ENCODE measurements at places on chromosomes 13 and 19.

DNA sequence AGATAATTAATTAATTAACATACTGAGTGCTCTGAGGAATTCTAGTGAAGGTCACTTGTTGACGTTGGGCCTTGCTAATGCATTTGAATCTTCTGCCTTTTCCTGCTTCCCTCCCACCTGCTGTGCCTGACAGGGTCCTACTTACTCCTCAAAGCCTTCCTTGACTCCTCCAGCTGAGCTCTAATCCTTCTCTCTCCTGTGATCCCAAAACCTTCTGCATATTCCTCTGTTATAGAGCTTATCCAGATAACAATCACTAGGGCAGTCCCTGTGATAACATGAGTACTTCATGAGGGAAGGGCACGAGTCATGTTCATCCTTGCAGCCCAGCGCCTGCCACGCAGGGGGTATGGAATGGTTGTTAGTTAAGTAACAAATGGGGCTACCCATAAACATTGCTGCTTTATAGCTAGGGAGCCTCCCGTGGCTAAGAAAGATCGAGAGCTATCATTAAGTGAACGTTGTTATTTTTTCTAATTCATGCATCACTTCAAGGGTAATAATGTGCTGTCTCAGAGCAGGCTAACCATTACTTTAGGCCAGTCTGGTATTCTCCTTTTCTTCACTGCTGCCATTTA, 19.1 kb upstream of the SPATA13 start:
- no peak for DNase-seq

DNA sequence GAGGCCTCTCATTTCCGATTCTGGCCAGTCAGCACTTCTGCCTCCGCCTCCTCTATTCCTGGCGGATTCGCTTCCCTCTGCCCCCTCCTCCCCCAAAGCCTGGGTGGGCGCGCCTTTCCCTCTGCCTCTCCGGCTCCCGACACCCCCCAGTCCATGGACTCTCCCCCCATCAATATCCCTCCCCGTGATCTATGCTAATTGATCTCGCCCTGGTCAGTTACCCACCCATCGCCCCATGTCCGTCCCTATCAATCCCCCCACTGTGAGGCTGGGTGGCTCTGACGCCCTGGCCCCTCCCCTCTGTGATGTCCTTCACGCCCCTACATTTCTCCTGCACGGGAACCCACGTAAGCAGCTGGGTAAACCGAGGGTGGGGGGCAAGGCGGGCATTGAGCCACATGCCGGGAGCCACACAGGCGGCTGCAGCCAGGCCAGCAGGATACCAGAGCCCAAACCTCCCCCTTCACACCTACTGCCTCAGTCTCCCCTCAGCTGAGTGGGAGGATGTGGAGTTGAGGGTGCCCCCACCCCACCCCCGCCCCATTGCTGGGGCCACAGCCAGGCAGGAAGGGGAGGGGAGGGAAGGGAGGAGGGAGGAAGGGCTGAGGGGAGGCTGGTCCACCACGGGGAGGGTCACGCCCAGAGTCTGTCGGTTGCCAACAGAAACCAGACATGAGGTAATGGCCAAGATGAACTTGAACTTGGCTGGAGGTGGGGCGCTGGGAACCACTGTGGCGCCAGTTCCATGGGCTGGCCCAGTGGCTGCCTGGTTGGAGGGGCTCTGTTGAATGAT, 21.0 kb downstream of the SMIM24 start:
- DNase-seq: no peak

DNA sequence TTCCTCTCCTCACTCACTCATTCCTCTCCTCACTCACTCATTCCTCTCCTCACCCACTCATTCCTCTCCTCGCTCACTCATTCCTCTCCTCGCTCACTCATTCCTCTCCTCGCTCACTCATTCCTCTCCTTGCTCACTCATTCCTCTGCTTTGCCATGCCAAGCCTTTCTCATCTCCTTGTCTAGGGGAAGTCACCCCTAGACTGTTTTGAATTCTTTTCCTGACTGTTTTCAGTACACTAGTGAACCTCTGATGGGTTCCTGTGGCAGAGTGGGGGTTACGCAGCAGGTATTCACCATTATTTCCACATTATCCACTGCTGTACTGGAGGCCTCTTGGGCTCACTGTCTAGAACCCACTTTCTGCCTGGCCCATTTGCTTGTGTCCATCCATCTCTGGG, 1.2 kb downstream of the CYP4F8 start:
- no peak for DNase-seq

- DNase-seq: no peak
These were observed 384 bp downstream of the TRAPPC2B start for GRCh38 chr19:57363688-57364181.

DNA sequence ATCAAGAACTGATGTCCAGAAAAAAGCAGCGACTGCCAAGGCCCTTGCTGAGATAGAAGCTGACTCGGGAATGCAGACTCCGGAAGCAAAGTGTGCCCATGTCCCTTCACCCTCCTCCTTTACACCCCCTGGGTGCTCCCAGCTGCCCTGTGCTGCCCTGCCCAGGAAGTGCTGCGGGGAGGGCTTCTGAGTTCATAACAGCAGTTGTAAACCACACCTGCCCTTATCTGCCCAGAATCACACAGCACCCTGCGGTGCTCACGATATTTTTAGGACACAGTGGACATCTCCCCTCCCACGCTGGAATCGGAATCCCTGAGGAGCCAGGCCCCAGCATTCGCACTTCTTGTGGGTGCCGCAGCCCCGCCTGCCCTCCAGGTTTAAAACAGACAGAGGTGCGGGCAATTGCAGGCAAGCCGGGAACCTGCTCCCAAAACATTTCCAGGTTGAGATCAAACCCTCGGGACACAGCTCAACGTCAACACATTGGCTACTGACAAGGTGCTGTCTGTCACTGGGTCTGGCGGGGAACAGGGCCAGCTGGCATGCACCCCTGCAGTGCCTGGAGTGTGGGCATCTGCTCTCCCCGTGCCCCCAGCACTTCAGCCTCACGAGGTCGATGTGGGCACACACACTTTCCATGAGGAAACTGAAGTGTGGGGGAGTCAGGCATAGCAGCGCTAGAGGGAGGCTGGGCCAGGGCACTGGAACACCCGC, 36.8 kb downstream of the RAB20 start:
- DNase-seq: no peak

- DNase-seq: no peak
These were observed 1556.2 kb downstream of the SLITRK5 start for GRCh38 chr13:89227356-89227755.

DNA sequence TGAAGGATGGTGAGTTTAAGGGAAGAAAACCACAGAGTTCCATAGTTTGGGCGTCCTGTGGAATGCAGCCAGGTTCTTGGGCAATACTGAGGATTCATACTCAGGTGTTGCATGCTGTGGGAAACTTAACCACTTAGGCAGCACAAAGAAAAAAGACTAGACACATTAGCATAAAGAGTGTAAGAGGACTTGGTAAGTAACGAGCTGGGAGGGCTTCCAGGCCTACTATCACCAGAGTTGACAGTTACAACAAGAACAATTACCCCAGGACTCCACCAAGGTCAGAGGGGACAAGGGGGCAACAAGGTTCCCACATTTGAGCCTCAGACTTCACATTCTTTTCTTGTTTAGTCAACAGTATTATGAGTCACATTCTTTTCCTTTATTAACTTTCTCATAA, 33.2 kb downstream of the KCTD12 start:
- no peak for DNase-seq

DNA sequence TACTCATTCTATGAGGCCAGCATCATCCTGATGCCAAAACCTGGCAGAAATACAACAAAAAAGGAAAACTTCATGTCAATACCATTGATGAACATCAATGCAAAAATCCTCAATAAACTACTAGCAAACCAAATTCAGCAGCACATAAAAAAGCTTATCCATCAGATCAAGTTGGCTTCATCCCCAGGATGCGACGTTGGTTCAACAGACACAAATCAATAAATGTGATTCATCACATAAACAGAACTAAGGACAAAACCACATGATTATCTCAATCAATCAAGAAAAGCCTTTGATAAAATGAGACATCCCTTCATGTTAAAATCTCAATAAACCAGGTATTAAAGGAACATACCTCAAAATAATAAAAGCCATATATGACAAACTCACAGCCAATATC, 134.3 kb downstream of the UGGT2 start:
- DNase-seq: no peak

- DNase-seq: no peak
These were observed 62.4 kb downstream of the AKAP11 start for GRCh38 chr13:42334329-42334706.

- no peak for DNase-seq
These were observed 180.6 kb downstream of the KDM4B start for GRCh38 chr19:5149508-5149907.

DNA sequence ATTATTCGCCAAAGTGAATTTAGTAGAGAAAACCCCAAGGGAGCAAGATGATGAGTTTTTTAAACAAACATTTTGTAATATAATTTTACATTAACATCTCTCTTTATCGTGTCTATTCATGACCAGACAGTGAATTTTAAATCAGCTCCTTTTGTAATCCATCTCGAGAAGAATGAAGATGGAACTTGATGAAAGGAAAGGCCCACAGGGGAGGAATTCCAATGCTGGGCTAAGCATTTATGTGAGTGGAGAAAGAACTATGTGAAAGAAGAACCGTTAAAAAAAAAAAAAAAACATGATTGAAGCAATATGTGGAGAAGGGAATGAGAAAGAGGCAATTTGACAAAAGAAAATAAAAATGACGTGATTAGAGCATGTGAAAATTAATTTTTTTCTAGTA, 170.6 kb downstream of the KCTD12 start:
- DNase-seq: no peak

- DNase-seq: no peak
These were observed 98.2 kb downstream of the ING1 start for GRCh38 chr13:110811771-110812120.

DNA sequence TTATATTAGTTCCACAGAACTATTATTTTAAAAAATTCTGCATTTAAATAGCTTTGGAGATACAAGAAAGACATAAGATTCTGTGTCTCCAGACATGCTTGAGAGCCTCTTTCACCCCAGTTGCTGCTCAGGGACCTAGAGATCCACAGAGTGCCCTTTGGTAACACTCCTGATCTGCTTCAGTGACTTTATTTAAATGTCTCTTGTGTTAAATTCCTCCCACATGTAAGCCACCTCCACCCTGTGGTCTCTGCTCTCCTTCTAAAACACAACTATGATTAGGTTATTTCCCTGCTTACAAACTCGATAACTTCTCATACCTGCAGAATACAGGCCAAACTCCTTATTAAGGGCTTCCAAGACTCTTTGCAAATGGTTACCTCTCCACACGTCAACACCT, 141.0 kb downstream of the RFC3 start:
- no peak for DNase-seq

DNA sequence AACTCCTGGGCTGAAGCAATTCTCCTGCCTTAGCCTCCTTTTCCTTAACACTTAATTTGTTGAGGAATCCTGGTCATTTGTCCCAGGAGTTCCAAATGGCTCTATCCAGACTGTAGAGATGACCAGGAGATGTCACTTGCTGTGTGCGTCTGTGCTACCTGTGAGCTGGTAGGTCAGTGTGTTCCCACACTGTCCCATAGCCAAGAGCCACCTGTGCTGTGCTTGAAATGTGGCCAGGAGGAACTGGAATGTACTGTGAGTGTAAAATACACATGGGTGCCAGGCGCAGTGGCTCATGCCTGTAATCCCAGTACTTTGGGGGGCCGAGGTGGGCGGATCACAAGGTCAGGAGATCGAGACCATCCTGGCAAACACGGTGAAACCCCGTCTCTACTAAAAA, 29.4 kb upstream of the KDM4B start:
- DNase-seq: no peak

- peak; percentile 52 for DNase-seq
These were observed 9.8 kb upstream of the GNA15 start for GRCh38 chr19:3125900-3126524.

DNA sequence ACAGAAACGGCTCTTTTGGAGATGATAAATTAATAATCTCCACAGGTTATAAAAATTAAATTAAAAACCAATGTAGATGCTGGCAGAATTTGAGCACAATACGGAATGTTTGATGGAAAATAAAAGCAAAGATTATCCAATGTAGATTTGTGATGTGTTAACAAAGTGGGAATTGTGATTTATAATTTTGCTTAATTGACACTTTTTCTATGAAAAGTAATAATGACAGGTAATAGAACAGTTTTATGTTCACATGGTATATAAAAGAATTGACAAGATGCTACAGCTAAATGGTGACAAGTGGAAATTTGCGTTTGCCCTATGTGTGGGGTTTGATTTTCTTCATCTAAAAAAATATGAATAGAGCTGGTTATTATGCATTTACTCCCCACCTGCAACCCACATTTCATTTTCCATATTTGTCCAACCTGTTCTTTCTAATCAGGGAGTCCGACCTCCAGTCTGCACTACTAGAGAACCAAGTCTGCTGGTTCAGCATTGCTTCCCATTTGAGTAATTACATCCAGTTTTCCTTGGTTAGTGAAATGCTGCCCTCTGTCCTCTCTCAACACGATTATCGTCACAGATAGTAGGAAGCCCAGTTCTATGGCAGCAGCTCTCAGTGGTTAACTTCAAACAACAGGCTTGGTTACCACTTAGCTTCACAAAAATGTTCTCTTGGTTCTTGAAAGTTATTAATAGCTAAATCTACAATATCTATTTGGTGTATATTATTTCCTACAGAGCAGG, 61.4 kb upstream of the SLITRK1 start:
- peak; percentile 11 for DNase-seq

- DNase-seq: no peak
These were observed 324.1 kb upstream of the PCDH9 start for GRCh38 chr13:67554286-67554685.

GRCh38 chr19:1859331-1859781, 4.0 kb downstream of the KLF16 start:
- no peak for DNase-seq

GRCh38 chr19:50475101-50475568, 1.2 kb upstream of the EMC10 start:
- DNase-seq: no peak

DNA sequence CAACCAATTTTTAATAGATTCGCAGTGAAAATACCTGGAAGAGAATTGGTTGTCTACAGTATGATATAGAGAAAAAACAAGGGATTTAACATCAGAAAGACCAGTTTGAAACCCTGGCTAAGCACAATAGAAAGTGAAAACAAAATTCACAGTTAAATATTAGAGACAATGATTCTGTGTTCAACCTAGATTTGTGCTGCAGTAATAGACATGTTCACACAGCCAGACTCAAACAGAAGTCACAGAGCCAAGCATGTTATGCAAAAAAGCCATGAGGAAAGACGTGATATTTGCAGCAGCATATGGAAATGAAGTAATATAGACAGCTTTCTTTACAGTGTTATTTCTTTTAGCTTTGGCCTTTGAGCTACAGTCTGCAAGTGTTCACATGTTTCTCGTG, 48.1 kb downstream of the SCEL start:
- no peak for DNase-seq

DNA sequence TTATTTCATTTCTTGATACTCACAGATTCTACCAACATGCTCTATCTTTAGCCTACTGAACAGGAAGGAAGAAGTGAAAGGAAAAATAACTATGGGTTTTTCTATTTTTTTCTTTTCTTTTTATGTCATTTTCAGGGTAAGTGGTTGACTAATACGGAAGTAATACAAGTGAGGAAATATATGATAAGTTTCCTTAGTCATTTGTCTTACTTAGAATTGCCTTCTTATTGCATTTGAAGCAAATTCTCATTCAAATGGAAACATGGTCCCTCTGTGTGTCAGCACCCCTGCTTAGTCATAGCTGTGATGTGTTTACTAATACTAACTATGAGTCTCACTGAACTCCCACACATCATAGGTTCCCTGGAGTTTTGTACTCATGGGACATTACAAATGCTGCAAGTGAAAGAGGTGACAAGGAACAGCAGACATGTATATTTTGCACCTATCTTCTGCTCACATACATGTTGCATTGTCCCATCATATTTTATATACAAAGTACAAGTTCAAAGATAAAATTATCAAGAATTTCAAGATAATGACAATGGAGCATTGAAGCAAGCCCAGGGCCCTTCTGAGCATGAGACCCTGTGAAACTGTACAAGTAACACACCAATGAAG, 60.1 kb downstream of the DCT start:
- DNase-seq: no peak

Data from dorsolateral prefrontal cortex (tissue), 122 donors.